ENCODE measurements at places on chromosomes 12 and 14.

GRCh38 chr12:20410734-20411133, 42.4 kb downstream of the PDE3A start:
- DNase-seq: no peak

GRCh38 chr12:60078026-60078425, 482.2 kb downstream of the SLC16A7 start:
- no peak for DNase-seq

DNA sequence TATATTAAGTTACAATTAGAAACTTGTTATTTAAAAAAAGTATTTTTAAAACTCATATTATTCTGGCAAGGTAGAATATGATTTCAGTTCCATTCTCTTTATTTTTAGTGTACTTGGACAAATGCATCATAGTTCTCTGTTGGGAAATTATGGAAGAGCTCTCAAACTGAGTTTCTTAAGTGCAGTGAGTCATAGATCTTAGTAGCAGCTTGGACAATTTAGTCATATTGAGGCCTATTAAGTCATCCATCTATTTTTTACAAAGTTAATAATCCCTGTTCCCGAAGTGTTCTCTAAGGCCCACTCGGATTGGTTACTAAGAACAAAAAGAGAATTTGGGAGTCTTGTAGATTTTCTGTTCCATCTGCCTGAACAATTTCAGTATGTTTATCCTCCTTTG, 113.9 kb downstream of the ANO4 start:
- DNase-seq: peak; percentile 86

- peak; percentile 85 for DNase-seq
These were observed 13.5 kb downstream of the SCNN1A start for GRCh38 chr12:6361834-6362233.

DNA sequence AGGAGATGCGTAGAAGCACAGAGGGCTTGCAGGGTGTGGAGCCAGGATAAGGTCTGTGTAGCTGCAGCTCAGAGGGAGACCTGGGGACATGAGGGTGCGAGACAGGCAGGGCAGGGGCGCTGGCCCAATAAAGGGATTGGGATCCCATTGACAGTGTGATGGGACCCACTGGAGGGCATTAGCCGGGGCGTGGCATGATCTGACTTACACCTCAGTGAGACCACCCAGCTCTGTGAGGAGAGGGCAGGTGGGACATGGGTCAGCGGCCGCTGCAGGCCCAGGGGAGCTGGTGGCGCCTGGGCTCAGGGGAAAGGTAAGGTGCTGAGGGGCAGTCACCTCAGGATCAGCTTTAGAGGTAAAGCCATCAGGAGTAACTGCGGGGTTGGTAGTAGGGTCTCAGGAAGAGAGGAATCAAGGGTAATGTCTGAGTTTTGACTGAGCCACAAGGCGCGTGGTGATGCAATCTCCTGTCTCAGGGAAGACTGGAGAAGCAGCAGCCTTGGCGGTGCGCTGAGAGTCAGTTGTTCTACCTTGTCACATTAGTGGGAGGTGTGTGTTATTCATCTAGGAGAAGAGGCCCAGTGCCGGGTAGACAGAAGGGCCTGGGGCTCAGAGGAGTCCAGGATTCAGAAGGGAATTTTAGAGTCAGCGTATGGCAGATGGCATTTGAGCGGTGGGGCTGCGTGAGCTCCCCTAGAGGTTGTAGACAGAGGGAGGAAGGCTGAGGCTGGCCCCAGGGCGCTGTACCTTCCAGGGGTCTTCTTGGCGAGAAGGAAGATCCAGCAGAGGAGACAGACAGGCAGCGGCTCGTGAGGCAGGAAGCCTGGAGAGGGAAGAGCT, 30.8 kb upstream of the BDKRB2 start:
- no peak for DNase-seq

- no peak for DNase-seq
These were observed 1128.6 kb downstream of the SLC16A7 start for GRCh38 chr12:60724475-60724874.

DNA sequence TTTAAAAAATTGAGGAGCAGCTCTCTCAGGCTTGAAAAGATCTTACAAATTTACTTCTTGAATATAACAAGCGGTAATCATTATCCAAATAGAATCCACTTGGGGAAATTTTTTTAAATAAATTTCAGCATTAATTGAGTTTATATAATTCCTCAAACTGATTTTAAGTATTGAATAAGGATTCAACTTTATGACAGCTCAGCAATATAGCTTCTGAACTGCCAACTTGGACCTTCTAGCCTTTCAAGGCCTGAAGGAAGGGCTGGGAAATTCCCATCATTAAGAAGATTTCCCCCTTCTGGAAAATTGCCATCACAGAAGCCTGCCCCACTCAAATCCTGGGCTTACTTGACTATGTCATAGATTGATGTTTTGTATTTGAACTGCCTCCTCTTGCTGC, 57.5 kb upstream of the GARIN2 start:
- no peak for DNase-seq

DNA sequence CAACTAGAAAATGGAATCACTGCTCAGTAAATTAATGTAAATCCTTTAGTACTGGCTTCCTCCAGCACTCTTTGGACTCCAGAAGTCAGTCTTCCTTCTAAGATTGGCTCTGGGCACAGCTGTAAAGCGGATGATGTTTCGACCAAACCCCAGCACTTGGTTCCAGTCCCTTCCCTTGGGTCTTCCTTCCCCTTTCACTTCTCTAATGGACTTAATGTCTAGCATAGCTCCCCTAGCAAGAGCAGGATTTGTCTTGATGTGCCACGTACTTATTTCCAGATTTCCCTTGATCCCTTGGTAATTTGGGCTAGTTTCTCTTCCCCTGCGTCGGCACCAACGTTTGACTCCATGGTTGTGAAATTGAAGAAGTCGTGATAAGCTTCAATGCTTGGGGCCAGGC, 28.3 kb downstream of the C12orf75 start:
- DNase-seq: no peak

DNA sequence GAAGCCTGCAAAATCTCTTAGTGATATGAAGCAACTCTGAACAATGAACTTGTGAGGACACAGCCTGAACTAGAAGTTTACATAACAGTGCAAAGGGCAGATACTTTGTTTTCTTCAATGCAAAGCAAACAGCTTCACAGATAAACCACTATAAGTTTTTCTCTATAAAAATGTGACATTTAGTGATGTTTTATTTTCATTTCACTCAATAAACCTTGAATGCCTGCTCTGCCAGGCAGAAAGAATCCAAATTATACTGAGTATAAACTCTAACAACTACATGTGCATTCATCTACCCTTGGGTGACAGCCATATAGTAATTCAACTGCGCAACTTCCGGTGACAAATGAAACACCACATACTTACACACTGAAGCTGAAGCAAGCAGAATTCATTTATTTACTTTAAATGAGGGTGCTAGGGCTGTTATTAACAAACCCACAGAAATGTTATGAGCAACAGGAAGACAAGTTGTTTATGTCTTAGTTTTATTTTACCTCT, 10.3 kb downstream of the DCP1B start:
- peak; percentile 66 for DNase-seq

GRCh38 chr12:132550014-132550802, 60.2 kb downstream of the LRCOL1 start:
- DNase-seq: no peak

- no peak for DNase-seq
These were observed 20.8 kb downstream of the ESRRB start for GRCh38 chr14:76396714-76397187.

Measured in bronchial epithelial cell (primary cell).